Tracheal epithelial cell (primary cell): ENCODE measurements at places on chromosomes 4 and X. TPM values are rescaled to one million over a fixed set of nuclear protein-coding genes. Genes with fewer than 3 reads are reported as not detected.

Gene HTN1
- total RNA-seq, result not detected in 2 replicates

Gene HTN3
- not detected in 2 replicates for total RNA-seq

Gene NR0B1
- 0.24 TPM in 1 of 2 replicates, not detected in the other for total RNA-seq

Gene MAGEA9B
- 0.21 TPM in 1 of 2 replicates, not detected in the other for total RNA-seq

Gene RPS6KA6
- total RNA-seq, result 2.2 and 3.2 TPM in 2 replicates

Gene XAGE1B
- total RNA-seq, result not detected in 2 replicates

Gene PPARGC1A
- 0.64 and 2.4 TPM in 2 replicates for total RNA-seq

Gene RASL11B
- total RNA-seq, result 1.4 and 2.8 TPM in 2 replicates

Gene LRCH2
- 0.24 TPM in 1 of 2 replicates, not detected in the other for total RNA-seq

Gene UGT2A1
- not detected in 2 replicates for total RNA-seq

Gene EMCN
- 0.24 TPM in 1 of 2 replicates, not detected in the other for total RNA-seq

Gene TBC1D9
- 19.0 and 26.5 TPM in 2 replicates for total RNA-seq

Gene STATH
- total RNA-seq, result not detected in 2 replicates

Gene DGKK
- total RNA-seq, result not detected in 2 replicates

Gene PABPC1L2A
- not detected in 2 replicates for total RNA-seq

Gene DUSP21
- total RNA-seq, result not detected in 2 replicates

Gene SMIM10L2A
- total RNA-seq, result 2.2 and 5.5 TPM in 2 replicates

Gene FNIP2
- 17.5 and 53.5 TPM in 2 replicates for total RNA-seq

Gene PLXNB3
- total RNA-seq, result 6.3 and 9.8 TPM in 2 replicates

Gene TMEM150C
- total RNA-seq, result 0.48 TPM in 1 of 2 replicates, not detected in the other

Gene LPAR4
- total RNA-seq, result not detected in 2 replicates

Gene SCML2
- total RNA-seq, result 0.21 and 0.48 TPM in 2 replicates

Gene RAB33B
- total RNA-seq, result 8.7 and 10.4 TPM in 2 replicates

Gene RAB33A
- 0.24 and 0.64 TPM in 2 replicates for total RNA-seq

Gene PRMT9
- total RNA-seq, result 7.5 TPM in 2 replicates

Gene PAGE4
- not detected in 2 replicates for total RNA-seq

Gene PHOX2B
- total RNA-seq, result not detected in 2 replicates

Gene APELA
- not detected in 2 replicates for total RNA-seq

Gene COL4A5
- 71.8 and 80.7 TPM in 2 replicates for total RNA-seq

Gene PGAM4
- not detected in 2 replicates for total RNA-seq

Gene NLGN3
- total RNA-seq, result not detected in 2 replicates

Gene GUCY1B1
- total RNA-seq, result 1.4 and 1.5 TPM in 2 replicates
